Stimulated activated CD4-positive, alpha-beta T cell treated with anti-CD3 and anti-CD28 coated beads, TNF-alpha, amount 100 ng/mL, for 24 hours (primary cell): ENCODE measurements at places on chromosomes 12 and 14.

DNA sequence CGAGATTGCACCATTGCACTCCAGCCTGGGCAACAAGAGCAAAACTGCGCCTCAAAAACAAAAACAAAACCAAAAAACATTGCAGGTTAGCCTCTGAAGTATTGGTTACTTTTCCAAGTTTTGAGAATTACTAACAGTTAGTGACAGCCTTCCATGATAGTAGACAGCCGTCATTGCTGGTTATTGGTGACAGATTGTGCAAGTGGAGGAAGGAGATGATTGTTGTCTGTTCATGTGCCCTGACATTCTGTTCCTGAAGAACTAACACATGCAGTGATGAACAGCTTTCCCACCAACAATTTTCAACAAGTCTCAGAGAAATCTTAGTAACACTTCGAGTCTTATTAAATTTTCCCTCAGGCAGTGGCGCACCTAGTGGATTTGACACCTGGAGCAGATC lies 89.3 kb upstream of the NAP1L1 start:
- DNase-seq, result no peak

GRCh38 chr14:69612783-69613130 lies 1.4 kb downstream of the SUSD6 start:
- DNase-seq, result no peak

DNA sequence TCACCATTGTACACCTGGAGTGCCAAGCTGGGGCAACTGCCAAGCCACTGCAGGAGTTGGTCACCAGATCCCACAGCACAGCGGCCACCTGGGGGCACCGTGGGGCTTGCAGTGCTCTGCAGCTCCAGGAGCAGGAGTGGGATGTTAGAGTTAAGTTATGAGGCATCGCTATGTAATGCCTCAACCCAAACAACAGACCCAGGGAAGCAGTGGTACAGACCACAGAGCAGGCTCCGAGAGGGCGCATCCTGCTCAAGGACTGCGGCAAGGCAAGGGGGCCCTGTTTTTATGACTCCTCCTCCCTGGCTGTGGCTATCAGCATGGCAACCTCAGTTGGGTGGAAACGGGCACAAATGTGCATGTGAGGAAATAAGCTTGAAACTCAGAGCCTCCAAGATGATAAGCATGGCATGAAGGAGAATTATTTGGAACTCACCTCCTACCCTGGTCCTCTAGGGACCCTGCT lies 63.1 kb downstream of the ARL6IP4 start:
- DNase-seq, result peak; percentile 47

DNA sequence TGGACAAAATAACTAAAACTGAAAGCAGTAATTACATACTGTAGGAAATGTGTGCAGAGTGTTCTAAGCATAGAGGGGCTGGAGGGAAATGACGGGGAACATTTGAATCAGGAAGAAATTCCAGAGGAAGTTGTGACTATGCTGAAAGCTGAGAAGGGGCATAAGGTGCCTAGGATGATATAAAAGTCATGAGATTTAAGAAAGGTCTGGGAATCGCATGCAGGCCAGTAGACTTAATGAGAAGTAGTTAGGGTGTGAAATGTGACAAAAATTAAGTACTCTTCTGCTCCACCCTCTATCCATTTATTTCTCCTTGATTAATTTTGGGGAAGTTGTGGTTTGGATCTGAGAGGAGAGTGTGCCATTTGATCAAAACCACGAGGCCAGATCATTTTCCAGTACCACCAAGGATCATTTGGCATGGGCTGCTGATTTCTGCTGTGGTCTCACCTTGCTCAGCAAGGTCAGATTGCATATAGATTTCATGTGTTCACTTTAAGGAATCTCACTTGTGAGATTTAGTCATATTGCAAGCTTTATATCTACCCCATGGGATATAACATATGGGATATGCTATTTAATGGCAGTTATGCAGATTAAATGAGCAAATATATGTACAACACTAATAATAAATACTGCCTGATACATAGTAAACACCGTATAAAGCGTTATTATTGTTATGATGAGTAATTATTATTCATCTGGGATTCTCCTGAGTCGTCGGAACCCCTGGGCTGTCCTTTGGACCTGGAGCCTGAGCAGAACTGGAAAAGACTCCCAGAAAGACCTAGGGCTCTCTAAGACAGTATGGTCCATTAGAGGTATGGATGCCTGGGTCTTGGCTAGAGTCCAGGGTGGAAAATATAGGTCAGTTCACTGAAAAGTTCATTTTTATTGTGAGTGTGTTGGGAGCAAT lies 72.3 kb downstream of the SRGAP1 start:
- DNase-seq, result no peak

DNA sequence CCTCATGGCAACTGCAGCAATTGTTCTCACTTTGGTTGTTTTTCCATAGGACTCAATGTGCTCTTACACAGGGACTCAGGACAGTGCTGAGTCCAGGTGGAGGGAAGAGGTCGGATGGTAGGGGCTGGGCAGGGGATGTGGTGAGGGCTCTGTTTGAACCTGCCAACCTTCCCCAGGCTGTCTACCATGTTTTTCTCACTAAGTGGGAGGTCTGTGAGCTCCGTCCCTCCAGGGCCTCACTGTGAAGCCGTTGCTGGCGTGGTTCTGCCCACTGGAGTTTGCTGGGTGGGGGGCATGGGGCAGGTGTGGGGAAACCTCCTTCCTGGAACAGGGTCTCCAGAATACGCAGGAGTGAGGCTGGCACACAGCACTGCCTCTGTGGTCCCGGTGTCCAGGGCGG lies 20.7 kb upstream of the PRMT8 start:
- DNase-seq, result no peak

DNA sequence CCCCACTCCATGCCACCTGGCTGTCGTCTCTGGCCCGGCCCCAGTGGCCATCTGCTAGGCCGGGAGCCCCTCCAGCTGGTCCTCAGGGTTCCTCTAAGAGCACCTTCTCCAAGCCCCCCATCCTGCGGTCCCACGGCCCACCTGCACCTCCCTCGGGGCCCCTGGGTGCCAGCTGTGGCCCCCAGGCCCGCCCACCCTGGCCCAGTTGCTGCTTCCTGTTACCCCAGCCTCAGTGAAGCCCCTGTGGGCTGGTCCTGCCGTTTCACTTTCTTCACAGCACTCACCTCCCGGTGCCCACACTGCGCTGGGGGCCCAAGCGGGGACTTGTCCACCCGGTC lies 27.6 kb upstream of the NUDT14 start:
- no peak for DNase-seq
